ENCODE measurements at places on chromosomes 12 and 14.

DNA sequence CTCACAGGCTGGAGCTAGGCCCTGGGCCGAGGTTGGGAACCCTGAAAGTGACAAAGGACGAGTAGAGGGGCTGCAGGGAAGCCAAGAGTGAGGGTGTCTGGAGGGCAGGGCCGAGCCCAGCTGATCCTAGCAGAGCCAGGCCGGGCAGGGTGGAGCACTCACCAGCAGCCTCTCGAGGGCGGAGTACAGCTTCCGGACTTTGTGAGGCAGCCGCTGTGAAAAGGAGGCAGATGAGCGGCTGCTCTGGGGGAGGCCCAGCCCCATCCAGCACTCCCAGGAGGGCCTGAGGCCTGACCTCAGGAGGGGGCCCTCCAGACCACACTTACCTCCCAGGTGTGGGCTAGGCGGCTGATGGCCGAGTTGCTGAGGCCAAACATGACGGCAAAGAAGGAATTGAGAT is 14.7 kb upstream of the ENDOU start:
- no peak for DNase-seq

DNA sequence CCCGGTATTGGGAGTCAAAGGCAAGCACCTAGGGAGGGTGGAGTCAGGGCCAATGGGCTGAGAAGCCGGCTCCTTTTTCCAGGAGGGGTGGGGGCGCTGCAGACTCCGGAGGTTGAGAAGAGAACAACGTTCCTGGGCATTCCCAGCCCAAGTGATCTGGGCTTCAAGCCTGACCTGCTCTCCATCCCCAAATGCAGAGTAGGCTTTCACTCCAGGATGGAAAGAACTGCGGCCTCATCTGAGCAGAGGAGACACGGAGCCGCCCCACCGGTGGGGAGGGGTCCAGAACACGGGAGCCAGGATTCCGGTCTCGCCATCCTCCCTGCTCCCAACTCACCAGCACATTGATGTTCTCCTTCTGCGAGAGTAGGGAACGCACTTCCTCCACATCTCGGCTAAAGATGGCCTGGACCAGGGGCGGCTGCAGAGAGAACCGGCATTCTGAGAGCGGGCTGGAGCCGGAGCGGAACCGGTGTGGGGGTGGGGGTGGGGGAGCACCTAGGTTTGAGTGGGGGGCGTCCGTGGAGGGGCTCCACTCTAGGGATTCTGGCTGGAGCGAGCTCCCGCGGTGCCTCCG is 605 bp downstream of the ANKRD52 start:
- DNase-seq = no peak

DNA sequence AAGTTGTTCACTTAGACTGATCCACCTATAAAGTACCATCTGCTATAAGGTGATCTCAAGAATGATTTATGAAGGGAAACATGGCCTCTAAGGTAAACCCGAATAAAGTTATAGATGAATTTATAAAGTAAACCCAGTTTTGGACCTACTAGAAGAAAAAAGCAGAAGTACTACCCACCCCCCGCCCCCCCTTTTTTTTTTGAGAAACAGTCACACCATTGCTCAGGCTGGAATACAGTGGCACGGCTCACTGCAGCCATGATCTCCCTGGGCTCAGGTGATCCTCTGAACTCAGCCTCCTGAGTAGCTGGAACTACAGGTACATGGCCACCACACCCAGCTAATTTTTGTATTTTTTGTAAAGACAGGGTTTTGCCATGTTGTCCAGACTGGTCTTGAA is 3.9 kb downstream of the ENTPD5 start:
- no peak for DNase-seq

DNA sequence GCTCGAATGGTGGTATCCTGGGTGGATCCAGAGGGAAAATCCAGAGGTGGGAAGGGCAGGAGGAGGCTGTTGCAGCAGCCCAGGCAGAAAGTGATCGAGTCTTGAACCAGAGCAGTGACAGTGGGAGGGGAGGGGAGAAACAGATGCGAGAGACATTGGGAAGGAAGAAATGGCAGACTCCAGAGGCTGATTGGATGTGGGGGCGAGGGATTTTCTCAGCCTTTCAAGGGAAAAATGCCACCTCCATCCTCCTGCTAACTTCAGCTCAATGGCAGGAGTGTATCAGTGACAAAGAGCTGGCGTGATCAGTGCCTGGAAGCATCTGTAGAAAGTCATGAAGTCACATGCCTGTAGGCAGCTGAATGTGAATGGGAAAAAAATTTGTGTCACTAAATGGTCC is 38.6 kb upstream of the NRXN3 start:
- DNase-seq = no peak

- DNase-seq = no peak
Measured at GRCh38 chr12:18421867-18422266, 160.5 kb downstream of the PIK3C2G start.

All from stimulated activated CD4-positive, alpha-beta T cell treated with anti-CD3 and anti-CD28 coated beads, Interleukin-1b, Interleukin-23, amount 100 ng/mL, for 48 hours (primary cell).